ENCODE measurements at places on chromosomes 12 and 14.

DNA sequence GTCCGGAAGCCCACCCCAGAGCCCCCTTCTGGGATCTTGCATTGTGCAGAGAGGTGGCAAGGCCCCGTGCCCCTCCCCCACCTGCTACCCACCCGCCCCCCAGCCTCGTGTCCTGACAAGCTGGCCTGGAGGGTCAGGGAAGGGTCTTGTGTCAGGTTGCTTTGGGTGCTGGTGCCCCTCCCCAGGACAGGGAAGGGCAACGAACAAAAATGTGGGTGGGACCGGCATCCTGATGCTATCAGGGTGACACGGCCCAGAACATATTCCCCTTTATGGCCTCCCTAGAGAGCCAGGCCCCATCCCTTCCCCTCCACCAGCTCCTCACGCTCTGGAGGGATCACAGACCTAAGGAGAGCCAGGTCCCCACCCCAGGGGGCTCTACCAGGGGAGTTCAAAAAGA is 38.7 kb upstream of the TMEM179 start:
- no peak for DNase-seq

- peak; percentile 30 for DNase-seq
Measured at GRCh38 chr14:101442451-101442850, 118.8 kb upstream of the DIO3 start.

- no peak for DNase-seq
Measured at GRCh38 chr14:84361476-84361875, 1168.5 kb upstream of the FLRT2 start.

DNA sequence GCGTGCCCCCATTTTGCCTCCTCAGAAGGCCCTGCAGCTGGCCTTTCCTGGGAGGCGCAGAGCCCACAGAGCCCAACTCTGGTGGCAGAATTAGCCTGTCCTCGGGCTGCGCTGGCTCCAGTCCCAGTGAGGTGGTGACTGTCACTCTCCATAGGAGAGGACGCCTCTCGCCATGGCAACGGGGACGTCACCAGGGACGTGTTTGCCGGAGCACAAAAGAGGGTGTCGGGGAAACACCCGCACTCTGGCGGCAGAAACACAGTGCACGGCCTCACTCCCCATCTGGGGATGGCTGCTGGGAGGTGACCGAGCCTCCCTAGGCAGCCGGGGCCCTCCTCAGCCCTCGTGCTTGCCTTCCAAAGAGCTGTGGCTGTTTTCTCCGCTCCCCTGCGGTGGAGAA is 50.2 kb upstream of the NCOR2 start:
- no peak for DNase-seq

GRCh38 chr12:52316701-52317100 is 4.5 kb downstream of the KRT83 start:
- DNase-seq = peak; percentile 50

- DNase-seq = no peak
Measured at GRCh38 chr12:60602601-60603000, 1006.8 kb downstream of the SLC16A7 start.

DNA sequence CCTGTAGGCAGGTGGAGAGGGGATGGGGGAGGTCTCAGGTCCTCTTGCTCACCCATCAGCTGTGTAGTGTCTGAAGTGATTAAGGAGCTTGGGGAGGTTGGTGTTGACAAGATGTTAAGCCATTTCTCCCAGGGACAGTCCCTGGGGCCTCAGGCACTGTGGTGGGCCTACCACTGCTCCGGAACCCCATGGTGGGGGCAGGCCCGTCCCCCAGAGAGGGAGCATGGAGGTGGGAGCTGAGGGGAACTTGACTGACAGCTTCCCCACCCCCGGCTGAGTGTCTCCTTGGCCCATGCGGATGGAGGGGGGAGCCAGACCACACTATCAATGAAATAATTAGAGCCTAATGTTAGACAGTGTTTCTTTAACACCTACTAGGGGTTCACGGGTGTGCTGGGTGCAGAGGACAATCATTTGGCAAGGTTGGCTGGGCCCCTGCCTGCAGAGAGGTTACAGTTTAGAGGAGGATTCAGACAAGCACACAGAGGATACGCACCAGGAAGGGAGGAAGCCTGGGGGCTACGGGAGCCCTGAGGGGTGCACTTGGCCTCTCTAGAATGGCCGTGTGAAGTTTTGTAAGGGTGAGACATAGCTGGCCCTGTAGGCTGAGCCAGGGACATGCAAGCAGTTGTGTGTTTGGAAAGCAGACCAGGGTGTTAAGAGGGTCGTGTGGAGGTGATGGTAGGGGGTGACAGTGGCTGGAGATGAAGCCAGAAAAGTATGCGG is 19.3 kb upstream of the KRT80 start:
- no peak for DNase-seq

GRCh38 chr12:38736821-38737220 is 168.6 kb downstream of the CPNE8 start:
- DNase-seq = no peak

- DNase-seq = no peak
Measured at GRCh38 chr12:6809056-6809455, 12.6 kb upstream of the GPR162 start.

- no peak for DNase-seq
Measured at GRCh38 chr12:15863984-15864383, 18.2 kb upstream of the STRAP start.

DNA sequence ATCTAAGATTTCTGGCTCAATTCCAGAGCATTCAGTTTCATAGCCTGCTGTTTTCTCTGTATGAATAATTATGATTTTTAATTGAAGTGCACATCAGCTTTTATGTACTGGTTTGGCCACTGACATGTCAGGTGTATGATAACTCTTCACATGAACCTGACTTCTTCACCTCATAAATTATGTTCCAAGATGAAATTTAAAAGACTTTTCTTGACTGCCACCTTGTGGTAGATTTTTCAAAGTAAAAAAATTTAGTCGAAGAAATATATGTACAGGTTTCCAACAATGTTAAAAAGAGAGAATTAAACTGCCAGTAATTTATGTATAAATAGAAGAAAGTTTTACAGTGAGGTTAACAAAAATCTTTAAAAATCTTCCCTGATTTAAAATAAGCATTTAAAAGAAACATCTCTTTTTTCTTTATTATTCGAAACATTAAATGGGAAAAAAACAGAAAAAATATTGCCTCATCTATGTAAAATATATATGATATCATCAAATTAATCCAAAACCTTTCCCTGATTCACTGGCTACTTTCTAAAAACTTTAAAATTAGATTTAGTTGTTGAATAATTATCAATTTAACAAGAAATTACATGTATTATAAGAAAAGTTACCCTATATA is 124.9 kb upstream of the ATXN7L3B start:
- DNase-seq = no peak

DNA sequence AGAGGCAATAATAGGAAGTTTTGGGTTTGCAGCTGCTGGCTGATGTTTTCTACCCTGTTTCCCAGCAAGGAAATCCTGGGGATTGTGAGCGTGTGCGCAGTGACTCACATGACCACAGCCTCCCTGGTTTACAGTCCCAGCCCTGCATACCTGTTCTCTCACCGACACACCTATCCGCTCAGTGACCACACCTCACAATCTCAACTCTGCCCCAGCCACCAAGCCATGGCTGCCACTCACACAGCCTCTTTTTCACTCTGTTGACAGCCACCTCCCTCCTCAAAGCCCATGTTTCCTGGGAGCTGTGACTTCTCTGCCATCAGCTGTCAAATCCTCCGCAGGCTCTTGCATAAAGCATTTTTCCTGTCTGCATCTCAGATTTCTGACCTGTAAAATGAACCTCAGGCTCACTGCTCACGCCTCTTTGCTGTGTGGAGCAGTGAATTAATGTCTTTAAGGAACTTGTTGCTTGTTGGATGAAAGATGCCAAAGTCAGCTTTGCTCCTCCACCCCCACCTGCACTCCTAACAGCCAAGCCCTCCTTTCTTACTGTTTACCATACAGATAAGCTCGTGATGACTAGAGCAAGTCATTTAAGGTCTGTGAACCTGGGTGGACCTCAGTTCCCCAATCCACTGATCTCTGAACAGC is 43.5 kb downstream of the B4GALNT3 start:
- DNase-seq = no peak

GRCh38 chr12:70074510-70074909 is 168.7 kb upstream of the CNOT2 start:
- DNase-seq = no peak

- DNase-seq = no peak
Measured at GRCh38 chr14:20458031-20458789, 3.0 kb downstream of the PIP4P1 start.

Data from naive thymus-derived CD8-positive, alpha-beta T cell (primary cell).